ENCODE measurements at places on chromosomes 7 and 10.

GRCh38 chr10:87842776-87843497 lies 20.4 kb downstream of the KLLN start:
- DNase-seq = no peak

DNA sequence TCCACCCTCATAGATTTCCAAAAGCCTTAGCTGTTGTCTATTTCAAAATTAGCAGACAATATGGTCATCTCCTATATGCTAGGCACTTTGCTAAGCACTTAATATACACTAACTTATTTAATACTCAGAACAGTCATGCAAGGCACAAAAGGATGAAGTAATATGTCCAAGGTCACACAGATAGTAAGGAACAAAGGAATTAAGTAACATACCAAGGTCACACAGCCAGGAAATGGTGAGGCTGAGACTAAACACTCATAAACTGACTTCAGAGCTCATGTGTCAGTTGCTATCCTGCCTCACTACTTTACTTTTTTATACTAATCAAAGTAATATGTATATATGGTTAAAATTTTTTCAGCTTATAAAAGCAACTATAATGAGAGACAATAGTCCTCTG lies 23.6 kb upstream of the HIBADH start:
- DNase-seq = no peak

GRCh38 chr10:66259836-66260235 lies 666.0 kb upstream of the LRRTM3 start:
- no peak for DNase-seq

DNA sequence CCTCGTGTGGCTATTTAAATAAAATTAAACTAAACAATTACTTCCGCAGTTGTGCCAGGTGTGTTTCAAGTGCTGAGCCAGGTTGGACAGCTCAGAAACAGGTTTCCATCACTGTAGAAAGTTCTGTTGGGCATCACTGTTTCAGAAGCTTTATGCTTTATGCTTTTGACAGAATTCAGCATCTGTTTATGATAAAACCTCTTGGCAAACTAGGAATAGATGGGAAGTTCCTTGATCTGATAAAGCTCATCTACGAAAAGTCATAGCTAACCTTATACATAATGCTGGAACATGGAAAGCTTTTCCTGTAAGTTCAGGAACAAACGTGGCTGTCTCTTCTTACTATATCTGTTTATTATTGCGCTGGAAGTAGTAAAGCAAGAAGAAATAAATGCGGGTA lies 143.4 kb downstream of the DOCK1 start:
- no peak for DNase-seq

- DNase-seq = no peak
Observed at GRCh38 chr10:314871-315270, 179.6 kb downstream of the ZMYND11 start.

- no peak for DNase-seq
Observed at GRCh38 chr10:46542567-46543465, 13.6 kb downstream of the GPRIN2 start.

DNA sequence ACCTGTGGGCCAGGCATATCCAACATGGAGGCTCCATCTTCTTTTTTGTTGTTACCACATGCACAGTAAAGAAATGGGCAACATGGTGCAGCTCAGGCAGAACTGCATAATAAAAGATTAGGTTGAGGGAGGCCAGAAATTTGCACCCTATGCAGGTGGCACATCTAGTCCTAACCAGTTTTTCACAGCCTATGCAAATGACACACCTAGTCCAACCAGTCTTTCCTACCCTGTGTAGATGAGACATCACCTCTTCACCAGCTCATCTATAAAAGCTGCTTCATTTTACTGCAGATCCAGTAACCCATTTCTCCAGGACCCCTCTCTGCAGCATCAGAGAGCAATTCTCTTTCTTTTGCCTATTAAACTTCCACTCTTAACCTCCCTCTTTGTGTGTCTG lies 411.0 kb upstream of the PCDH15 start:
- DNase-seq = no peak

- DNase-seq = no peak
Observed at GRCh38 chr7:2873146-2873545, 29.0 kb upstream of the GNA12 start.

GRCh38 chr10:125983656-125984055 lies 87.3 kb downstream of the FANK1 start:
- DNase-seq = no peak

- no peak for DNase-seq
Observed at GRCh38 chr10:132522521-132523411, 14.8 kb upstream of the INPP5A start.

GRCh38 chr10:12353399-12354242 lies 4.3 kb downstream of the CAMK1D start:
- no peak for DNase-seq

All from activated CD4-positive, alpha-beta T cell treated with anti-CD3 and anti-CD28 coated beads for 4 hours (primary cell).